Right cardiac atrium (tissue), 5 donors: ENCODE measurements at places on chromosomes 11 and 22. TPM values are rescaled to one million over a fixed set of nuclear protein-coding genes. Genes with fewer than 3 reads are reported as not detected.
A peak's percentile ranks its signal among the peaks of the same experiment; 100 is the strongest.

SPI1 gene
- 24.1 TPM for total RNA-seq

CHADL gene
- 24.2 TPM for total RNA-seq

CLDN5 gene
- 6.3 TPM for total RNA-seq

OR8D1 gene
- total RNA-seq: not detected

DNA sequence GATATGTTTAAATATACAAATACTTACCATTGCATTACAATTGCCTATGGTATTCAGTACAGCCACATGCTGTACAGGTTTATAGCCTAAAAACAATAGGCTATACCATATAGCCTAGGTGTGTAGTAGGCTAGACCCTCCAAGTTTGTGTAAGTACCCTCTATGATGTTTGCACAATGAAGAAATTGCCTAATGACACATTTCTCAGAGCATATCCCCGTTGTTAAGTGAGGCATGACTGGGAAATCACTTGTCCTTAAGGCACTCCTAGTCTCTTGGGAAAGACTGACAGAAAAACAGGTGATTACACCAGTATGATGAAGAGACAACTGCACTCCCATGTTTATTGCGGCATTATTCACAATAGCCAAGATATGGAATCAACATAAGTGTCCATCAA lies 187.2 kb downstream of the SPON1 start:
- no peak for DNase-seq

DNA sequence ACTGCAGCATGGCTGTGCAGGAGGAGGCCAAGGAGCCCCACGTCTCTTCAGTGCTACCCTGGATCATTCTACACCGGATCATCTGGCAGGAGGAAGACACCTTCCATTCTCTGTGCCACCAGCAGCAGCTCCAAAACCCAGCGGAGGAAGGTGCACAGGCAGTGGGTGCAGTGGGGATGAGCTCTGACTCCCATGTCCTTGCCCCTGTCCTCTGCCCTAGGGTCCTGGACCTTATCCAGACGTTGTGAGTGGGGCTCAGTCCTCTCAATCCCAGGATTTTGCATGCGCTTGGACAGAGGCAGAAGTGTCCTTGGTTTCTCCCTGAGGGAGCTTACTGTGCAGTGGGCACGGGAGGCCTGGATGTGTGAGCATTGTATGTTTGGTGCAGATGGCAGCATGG lies 61.3 kb downstream of the CABIN1 start:
- no peak for DNase-seq

GRCh38 chr22:43346521-43346929 lies 3.4 kb upstream of the SCUBE1 start:
- DNase-seq: peak; percentile 84

DNA sequence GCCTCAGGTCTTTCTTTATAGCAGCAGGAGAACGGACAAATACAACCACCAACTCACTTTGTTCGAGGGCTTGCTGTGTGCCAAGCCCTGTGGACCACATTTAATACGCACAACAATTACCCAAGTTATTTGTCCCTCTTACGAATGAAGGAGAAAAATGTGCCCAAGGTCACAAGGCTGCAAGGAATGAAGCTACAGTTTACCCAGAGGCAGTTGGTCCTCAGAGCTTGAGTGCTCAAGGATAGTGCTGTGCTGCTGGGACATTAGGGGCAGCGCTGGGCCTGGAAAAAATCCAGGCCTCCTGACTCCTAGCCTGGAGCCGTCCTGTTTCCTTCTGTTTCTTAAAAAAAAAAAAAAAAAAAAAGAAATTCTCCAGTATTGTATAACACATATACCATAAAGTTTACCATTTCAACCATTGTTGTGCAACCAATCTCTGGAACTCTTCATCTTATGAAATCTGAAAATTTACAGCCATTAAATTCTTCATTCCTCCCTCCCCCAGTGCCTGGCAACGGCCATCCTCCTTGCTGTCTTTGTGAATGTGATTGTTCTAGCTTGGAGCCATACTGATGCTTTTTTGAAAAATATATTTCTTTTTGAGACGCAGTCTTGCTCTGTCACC lies 1.0 kb upstream of the C11orf86 start:
- no peak for DNase-seq
